ENCODE measurements at places on chromosomes 3 and 15.

DNA sequence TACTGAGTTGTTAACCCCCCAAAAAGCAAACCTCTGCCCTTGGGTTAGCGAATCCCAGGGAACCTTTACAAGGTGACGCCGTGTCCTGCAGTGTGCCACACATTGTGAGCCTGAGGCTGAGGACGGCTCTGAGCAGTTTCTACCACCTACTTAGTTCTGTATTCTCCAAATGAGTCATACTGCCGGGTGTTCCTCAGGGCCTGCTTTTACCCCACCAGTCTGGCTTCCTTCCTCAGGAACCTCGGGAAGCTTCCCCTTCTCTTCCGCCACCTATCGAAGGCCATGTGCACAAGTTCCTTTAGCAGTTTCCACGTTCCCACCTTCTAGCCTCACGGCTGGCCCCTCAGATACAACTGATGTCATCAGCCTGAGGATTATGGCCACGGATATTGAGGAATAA, 384.0 kb upstream of the TPM1 start:
- DNase-seq = no peak

GRCh38 chr3:185637388-185637787, 51.3 kb downstream of the SENP2 start:
- no peak for DNase-seq

GRCh38 chr3:140164922-140165590, 230.1 kb downstream of the CLSTN2 start:
- no peak for DNase-seq

DNA sequence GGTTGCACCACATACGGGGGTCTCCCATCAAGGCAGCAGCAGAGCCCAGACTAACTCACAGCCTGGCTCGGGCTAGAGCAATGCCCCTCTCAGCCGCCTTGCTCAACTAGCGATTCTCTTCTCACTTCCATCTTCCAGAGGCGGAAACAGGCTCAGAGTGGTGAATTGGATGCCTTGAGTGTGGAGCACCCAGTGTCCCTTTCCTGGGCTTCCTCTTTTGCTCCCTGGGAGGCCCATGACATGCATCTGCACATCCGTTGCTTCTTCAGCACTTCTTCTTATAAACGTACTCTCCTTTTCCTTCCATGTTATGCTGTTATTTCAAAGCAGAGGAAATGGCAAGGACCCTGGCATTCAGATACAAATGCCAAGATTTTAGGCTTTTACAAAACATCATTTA, 2.1 kb upstream of the IQSEC1 start:
- no peak for DNase-seq

GRCh38 chr3:116663161-116664110, 46.1 kb upstream of the TUSC7 start:
- DNase-seq = no peak

DNA sequence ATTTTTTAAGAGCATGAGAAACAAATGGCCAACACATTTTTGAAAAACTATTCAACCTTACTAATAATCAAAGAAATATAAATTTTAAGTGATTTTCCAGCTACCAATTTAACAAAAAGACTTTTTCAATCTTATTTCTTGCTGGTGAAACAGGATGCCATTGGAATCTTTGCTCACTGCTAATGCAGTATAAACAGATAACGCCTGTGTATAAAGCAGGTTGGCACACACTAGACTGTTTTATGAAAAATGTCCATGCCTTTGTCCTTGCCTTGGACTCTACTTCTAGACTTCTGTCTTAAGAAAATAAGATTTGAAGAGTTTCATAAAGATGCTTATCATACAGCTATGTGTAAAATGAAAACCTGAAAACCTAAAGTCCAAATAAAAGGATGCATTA, 5.0 kb upstream of the VGLL4 start:
- DNase-seq = no peak

GRCh38 chr15:25527118-25527517, 88.3 kb upstream of the UBE3A start:
- DNase-seq = no peak

GRCh38 chr3:112629425-112629824, 11.5 kb downstream of the CCDC80 start:
- DNase-seq = no peak

DNA sequence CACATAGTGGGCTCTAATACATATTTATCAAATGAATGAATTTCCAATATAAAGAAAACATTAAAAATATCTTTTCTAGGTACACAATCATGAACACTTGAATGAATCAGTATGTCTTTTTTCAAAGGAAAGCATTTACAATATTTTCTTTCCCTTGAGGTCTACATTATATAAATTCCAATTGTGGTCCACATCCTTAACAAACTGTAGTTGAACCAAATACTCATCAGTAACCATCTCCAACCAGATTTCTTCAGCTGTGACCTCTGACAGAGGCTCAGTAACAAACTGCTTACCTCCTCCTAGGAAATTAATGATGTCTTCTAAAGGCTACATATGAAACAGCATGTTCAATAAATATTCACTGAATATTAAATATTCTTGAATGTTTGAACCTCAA, 58.8 kb downstream of the CFAP20DC start:
- DNase-seq = no peak

- no peak for DNase-seq
Measured at GRCh38 chr15:76078285-76078877, 18.6 kb downstream of the TMEM266 start.

- DNase-seq = no peak
Measured at GRCh38 chr15:29840926-29841325, 18.7 kb upstream of the TJP1 start.

DNA sequence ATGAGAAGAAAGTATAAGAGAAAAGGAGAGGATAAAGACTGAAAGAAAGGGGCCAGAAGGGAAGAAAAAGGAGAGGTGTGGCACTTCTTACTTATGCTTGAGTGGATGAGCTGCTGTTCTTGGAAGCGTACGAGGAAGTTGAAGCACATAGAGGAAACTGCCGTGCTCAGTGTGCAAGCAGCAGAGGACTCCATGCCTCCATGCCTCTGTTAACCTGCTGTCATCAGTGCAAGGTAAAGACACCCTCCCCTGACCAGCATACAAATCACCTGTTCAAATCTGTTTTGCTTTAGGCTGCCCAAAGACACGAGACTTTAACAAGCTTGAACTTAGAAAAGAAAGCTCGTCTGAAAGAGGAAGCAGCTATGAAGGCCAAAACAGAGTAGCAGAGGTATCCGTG, 6.4 kb downstream of the WDR5B start:
- DNase-seq = no peak

GRCh38 chr3:67030785-67031740, 33.0 kb downstream of the KBTBD8 start:
- DNase-seq = no peak

GRCh38 chr3:184039414-184039813, 7.9 kb downstream of the HTR3D start:
- no peak for DNase-seq

- no peak for DNase-seq
Measured at GRCh38 chr15:101029971-101030661, 111.0 kb downstream of the LRRK1 start.

DNA sequence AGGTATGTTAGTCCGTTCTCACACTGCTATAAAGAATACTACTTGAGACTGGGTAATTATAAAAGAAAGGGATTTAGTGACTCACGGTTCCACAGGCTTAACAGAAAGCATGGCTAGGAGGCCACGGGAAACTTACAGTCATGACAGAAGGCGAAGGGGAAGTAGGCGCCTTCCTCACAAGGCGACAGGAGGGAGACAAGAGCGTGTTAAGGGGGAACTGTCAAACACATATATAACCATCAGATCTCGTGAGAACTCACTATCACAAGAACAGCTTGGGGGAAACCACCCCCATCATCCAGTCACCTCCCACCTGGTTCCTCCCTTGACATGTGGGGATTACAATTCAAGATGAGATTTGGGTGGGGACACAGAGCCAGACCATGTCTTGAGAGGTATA, 30.4 kb downstream of the SPRED1 start:
- DNase-seq = no peak

DNA sequence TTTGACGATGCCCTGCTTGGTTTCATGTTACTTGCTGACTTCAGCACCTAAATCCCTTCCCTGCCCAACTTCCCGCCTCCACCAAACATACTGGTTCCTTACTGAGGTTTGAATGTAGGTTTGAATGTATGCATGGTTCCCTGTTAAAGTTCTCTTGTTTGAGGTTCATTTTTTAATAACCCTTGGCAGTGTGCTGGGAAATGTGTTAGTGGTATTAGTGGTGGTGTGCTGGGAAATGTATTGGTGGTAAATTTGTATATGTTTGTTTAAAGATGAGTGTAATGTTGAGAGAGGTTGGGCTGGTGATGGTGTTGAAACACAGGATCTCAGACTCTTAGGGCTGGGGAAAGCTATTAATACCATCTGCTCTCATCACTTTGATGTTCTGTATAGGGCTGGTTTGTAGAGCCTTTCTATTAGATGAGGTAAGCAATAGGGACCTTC, 392.7 kb downstream of the PTPRG start:
- no peak for DNase-seq

DNA sequence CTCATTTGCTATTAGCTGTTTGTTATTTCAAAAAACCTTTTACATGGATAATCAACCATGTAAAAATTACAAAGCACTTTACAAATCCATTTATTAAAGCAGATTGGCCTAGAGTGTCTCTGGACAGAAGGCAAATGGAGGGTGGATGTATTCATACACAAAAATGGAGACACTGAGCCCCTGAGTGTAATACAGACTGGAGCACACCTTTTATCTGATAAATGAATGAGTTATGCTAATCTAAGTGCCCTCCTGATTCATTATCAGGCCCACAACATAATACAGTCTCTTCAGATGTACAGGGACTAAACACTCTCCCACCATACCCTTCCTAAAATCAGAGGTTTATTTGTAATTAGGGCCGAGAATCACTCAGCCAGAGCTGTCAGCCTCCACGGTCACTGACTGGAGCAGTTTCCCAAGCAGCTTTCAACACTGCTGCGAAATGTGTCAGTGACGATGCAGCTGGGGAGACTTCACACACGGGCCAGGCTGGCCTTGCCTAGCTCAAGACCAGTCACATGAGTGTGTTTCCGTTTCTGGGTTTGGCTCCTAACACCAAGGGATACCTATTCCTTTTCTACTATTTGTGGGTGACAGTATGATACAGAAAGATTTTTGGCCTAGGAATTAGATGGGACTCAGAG, 271.8 kb downstream of the ZIC1 start:
- DNase-seq = no peak

DNA sequence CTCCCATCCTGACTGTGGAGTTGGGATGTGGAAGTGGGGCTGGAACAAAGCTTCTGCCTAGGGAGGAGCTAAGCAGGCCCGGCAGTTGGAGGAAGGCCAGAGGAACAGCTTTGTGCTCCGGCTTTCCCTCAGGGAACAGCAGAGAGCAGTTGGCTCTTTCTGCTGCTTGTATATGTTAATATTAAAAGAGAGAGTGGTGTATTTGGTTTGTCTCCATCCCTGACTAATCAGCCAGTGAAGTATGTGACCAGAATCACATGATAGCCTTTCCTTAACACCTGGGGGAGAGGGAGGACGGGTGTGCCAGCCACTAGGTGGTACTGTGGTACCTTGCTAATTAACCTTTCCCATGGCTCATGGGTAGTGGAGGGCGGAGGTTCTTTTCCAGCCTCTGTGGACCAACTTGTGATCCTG, 10.0 kb downstream of the EIF2B5 start:
- DNase-seq = peak; percentile 22

DNA sequence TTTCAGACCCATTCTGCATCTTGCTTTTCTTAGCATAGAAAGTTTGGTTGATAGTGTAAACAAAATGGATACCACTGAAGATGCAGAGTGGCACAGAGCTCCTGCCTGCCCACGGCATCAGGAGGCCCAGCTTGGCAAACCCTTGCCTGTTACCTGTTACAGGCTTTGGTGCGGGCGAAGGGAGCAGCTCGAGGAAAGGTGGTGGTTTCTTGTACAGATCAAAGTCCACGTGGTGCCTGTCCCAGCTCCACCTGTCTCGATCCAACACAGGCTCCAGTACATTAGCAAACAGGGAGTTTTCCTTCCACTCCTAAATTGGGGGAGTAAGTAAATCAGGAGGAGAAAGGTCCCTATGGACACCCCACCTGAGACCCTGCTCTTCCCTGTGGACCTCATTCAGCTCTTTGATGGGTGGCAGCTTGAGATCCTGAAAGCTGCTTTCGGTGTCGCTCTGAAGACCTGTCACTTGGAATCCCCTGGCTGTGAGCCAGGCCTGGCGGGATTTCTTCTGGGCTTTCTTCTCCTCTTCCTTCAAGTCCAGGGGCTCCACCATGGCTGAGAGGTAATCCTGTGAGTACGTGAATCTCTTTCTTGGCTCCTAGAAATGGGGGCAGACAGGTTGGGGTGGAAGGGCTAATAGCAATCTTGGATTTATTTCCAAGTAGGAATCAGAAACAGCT, 35.7 kb downstream of the ACAD9 start:
- no peak for DNase-seq

DNA sequence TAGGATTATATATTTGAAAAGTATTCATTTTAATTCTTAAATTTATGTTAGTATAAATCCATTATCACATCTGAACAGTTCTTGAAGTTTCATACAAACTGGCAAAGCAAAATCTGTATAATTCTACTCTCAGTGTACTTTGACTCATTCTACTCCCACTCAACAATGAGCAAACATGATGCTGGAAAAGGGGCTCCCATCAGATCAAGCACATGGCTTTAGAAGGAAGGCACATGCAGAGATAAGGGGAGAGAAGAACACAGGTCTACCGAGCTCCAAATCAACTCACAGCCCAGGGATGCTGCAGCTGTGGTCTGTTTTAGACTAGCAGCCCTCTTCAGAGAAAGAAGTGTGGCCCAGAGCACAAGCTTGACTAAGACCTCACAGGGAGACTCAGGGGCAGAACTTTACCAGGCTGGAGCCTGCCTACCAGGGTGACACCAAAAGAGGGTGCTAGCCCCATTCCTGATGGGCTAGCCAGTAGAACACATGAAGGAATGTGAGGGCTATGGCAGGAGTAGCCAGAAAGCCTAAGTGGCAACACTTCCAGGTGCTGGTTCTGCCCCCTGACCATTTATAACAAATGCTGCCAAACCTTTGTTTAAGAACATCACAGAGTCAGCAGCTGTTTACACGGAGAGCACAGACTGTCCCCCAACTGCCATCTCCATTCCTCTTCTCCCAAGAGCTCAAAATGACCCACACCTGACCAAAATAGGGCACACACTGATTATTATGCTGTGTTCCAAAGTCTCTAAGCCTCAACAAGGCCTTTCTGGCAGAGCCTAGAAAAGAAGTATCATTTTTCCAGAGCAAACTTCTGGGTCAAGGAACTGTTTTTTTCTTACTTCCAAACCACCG, 19.5 kb downstream of the SEC22C start:
- DNase-seq = no peak

GRCh38 chr15:45148076-45149059, 18.6 kb downstream of the DUOX1 start:
- DNase-seq = no peak

DNA sequence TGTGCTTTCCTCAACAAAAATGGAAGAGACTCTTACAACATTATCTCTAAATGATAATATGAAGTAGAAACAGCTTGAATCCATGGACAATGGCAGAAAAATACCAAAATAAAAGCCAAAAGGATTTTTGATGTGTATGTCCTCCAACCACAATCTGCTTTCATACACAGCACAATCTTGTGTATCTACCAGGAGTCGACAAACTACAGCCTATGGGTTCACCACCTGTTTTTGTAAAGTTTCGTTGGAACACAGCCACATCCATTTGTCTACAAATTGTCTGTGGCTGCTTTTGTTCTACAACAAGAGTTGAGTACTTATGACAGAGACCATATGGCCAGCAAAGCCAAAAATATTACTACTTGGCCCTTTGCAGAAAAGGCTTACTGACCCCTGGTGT, 88.7 kb upstream of the UBE2E2 start:
- no peak for DNase-seq

- DNase-seq = peak; percentile 5
Measured at GRCh38 chr3:56303487-56303886, 164.8 kb downstream of the ERC2 start.

Data from SW 1271 (cell line).